NCI-H187 (cell line): ENCODE measurements at places on chromosomes 2 and 18.

DNA sequence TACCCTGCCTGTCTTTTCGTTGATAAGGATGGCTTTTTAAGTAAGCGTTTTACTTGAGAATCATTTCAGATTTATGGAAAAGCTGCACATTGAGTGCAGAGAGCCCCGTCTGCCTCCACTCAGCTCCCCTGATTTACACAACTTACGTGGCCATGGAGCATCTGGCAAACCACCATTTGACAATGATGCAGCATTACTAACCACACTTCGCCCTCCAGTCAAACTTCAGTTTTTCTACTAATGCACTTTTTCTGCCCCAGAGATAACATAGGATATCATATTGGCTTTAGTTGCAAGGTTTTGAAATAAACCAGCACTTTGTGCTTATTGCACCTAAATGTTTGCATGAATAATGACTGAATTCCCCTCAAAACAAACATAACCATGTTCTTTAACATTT, 165.1 kb upstream of the TPO start:
- no peak for DNase-seq

DNA sequence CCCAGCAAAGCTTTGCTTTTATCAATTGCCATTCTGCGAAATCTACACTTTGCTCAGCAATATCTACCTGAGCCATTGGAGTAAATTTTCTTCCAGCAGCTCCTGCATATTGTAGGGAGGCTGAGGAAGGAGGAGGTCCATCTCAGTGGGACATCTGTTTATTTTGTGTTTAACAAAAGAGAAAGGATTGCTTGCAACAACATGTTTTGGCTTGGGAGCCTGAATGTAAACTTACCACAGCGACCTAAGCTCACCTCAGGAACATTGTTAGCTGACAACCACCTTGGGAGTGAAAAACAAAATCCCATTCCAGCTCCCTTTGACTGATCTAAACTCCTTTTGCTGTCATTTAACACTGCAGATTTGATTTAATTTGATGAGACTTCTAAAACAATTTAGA, 356.1 kb downstream of the SS18 start:
- no peak for DNase-seq

GRCh38 chr18:38307914-38308313, 742.3 kb upstream of the CELF4 start:
- DNase-seq, result no peak

GRCh38 chr18:34818064-34818463, 108.0 kb downstream of the DTNA start:
- no peak for DNase-seq

DNA sequence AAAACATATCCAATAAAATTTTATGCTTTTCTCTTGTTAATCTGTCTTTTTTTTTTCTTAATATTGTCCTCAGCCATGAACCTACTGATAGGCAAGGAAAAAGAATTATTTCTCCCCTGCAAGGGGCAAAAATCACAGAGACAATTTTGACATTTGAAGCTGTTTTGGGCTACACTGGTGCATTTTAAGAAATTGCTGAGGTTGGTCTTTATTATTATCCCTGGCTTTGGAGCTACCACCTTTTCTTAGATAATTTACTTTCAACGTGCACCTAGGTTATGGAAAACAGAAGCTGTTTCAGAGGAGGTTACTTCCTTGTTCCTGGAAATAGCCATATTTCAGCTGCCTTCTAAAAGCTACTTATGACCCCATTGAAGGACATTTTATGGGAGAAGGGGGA, 195.5 kb upstream of the KYNU start:
- DNase-seq, result no peak

DNA sequence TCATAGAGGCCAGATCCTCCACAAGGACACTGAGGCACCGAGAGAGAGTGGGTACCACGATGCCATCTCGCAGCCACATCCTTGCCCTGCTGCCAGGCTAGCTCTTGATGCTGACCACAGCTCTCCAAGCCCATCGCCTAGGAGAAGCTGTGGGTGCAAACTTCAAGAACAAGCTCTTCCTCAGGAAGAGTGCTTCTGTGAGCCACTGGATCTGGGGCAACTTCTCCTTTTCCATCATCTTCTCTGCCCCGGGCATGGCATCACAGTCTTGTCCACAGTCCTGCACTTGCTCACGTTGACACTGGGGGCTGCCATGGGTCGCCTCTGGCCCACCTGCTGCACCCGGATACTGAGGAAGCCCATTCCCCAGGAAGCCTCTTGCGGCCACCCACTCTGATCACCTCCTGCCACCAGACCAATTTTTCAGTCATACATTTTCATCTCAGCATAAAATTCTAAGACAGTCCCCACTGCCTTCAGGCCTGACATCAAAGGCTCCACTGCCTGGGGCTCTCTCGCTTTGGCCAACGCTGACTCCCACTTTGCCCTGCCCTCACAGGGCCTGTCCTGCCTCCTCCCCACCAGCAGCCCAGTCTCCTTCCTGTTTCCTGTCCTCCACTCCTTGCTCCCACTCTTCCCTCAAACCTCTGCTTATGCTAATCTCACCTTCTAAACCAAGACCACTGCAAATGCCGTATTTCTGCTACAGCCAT, 243.9 kb downstream of the AFF3 start:
- DNase-seq, result no peak

DNA sequence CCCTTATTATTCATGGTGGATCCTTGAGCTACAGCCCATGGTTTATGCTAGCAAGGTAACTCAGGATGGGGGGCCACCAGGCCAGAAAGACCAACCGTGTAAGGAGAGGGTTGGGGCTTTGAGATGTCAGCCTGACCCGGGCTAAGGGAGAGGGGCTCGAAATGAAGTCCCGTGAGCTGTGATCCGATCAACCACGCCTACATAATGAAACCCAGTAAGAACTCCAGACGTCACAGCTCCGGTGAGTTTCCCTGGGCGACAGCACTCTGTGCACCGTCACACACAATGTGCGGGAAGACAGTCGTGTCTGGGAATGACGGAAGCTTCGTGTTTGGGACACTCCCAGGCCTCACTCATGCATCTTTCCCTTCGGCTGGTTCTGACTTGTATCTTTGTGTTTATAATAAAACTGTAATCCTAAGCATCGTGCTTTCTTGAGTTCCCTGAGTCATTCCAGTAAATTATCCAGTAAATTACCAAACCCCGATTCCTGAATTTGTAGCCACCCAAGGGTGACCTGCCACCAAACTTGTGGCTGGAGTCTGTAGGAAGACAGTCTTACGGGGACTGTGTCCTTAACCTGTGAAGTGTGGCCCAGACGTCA, 44.2 kb downstream of the CYP27C1 start:
- no peak for DNase-seq

GRCh38 chr2:170098626-170099312, 79.2 kb upstream of the MYO3B start:
- DNase-seq, result no peak

GRCh38 chr2:7132753-7133152, 215.5 kb downstream of the RNF144A start:
- DNase-seq, result no peak

GRCh38 chr2:31378791-31379501, 35.6 kb downstream of the XDH start:
- no peak for DNase-seq

DNA sequence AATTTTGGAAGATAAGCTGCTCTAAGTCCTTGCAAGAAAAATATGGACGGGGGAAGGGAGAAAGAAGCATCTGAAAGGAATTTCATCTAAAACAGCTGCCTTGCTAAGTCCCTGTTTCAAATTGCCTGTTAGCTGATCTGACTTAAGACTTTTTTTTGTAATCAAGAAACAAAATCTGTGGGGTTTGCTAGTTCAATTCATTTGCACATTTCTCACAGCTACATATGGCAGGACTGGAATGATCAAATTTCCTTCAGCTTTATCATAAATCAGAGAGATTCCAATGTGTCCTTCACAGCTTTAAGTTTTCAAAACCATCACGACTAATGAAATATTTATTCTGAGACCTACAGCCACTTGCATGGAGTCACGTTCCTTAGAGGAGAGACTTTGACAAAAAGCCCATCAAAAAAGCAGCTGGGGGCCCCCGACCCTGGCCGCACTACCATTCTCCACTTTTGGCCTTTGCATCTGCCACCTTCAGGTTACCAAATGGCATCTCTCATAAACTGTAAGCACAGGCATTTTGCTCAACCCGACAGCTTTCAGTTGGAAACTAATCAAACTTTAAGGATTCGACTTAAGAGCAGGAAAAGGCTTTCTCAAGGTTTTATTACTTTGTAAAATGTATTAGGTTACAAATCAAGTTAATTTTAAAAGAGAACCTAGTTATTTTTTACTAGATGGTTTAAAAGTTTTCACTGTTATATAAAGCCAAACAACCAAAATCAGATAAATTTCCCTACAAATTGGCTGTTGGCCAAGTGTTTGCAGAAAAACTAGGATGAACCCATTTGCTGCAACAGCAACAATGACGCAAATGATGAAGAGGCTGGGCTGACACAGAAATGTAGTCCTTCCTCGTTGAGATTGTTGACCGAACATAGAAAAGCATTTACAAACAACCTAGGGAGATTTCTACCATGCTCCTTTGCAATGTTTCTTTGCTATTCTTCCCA, 100.4 kb upstream of the RND3 start:
- no peak for DNase-seq

GRCh38 chr2:74099271-74099670, 48.4 kb downstream of the BOLA3 start:
- no peak for DNase-seq
